ENCODE measurements at places on chromosomes 2 and 18.

DNA sequence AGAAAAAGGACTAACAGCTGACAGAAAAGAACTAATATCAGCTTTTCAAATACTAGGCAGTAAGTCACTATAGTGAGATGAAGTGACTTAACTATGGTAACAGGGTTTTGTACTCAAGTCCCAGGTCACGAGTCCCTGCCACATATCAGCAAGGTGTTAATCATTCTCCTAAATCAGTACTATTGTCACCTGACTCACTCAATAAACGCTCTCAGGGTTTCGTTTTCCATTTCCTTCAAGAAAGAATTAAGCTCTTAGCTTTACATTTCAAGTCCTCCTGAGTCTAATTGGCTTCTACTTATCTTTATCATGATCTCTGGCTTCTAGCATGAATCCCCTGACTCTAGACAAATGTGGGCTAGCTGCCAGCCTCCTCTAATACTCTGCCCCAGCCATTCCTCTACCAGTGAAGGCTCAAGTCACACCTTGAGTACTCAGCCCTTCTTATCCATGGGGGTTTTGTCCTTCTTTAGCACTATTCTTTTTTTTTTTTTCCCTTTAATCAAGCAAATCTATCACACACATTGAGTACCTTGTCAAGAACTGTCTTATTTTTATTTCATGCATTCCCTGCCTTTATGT, 20.0 kb downstream of the BUB1 start:
- H3K4me3 ChIP-seq: peak overlapping the region; percentile 44
- peak overlapping the region; percentile 88 for H3K27ac ChIP-seq
- peaks cover 13% of the 10 kb centered on the region for H3K4me1 ChIP-seq
- no peaks in the 10 kb centered on the region for H3K27me3 ChIP-seq
- H3K36me3 ChIP-seq: peaks cover 2% of the 10 kb centered on the region

DNA sequence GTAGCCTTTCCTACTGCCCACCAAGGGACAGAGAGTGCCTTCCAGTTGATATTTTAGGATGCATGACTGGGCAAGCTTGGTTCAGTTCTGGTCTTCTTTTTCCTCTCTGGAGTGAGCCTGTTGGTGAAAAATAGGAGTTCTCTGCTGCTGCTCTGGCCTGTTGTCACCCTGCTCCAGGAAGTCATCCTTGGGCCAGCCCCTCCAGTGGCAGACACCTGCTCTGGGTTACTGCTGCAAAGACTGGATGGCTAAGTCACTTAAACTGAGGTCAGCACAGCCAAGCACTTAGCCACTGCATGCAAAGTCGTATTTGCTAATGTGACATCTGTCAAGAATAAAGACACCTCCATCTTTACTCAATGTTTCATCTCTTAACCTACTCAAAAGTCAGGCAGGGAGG, 219.6 kb upstream of the ID2 start:
- H3K4me1 ChIP-seq: peaks cover 22% of the 10 kb centered on the region
- no peak for DNase-seq
- H3K36me3 ChIP-seq: no peaks in the 10 kb centered on the region
- no peaks in the 10 kb centered on the region for H3K27me3 ChIP-seq
- H3K27ac ChIP-seq: no peak overlapping the region
- no peak overlapping the region for H3K4me3 ChIP-seq

DNA sequence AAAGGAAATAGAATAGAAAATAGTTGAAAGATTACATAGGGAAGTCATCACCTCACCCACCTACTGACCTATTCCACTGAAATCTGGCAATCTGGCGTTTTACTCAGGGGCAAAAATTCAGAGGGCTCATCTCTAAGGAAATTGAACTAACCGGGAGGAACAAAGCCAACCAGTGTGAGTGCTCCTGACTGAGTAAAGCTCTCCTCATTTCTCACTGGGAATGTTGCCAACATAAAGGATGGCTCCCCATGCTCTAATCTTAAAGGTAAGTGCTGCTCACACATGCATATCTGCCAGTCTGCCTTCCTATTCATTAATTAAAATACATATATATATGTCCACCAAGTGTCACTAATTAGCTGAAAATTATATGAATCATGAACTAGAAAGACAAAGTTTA, 13.5 kb upstream of the DOK6 start:
- H3K27me3 ChIP-seq: no peaks in the 10 kb centered on the region
- no peaks in the 10 kb centered on the region for H3K36me3 ChIP-seq
- no peak for DNase-seq
- no peak overlapping the region for H3K27ac ChIP-seq

DNA sequence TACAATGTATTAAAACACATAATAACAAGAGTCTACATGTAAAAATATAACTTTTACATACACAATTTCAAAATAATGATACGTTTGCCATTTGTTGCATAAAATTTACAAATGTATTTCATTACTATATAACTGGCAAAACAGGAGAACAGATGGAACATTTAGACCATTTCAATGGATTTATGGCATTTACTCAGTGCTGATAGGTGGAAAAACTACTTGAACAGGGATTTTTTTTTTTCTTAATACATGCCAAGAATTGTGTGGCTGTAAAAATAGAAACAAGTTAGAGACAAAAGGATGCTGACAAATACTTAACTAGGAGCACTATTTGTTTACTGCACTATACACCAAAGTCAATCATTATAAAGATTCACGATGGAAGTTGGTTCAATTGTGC, 266.8 kb upstream of the CCDC68 start:
- no peak for DNase-seq
- H3K4me1 ChIP-seq: no peaks in the 10 kb centered on the region
- H3K36me3 ChIP-seq: no peaks in the 10 kb centered on the region
- H3K27me3 ChIP-seq: no peaks in the 10 kb centered on the region
- no peak overlapping the region for H3K4me3 ChIP-seq
- no peak overlapping the region for H3K27ac ChIP-seq

- peaks cover 6% of the 10 kb centered on the region for H3K36me3 ChIP-seq
- H3K27me3 ChIP-seq: peaks cover 19% of the 10 kb centered on the region
- no peak overlapping the region for H3K27ac ChIP-seq
- peak overlapping the region; percentile 88 for H3K4me3 ChIP-seq
- DNase-seq: no peak
- peaks cover 14% of the 10 kb centered on the region for H3K4me1 ChIP-seq
Measured at GRCh38 chr2:233856184-233856583, 1.8 kb upstream of the HJURP start.
